Thoracic aorta (tissue), 2 donors: ENCODE measurements at places on chromosomes 6 and 20.

GRCh38 chr6:139583420-139583819 lies 209.0 kb upstream of the CITED2 start:
- DNase-seq, result no peak

DNA sequence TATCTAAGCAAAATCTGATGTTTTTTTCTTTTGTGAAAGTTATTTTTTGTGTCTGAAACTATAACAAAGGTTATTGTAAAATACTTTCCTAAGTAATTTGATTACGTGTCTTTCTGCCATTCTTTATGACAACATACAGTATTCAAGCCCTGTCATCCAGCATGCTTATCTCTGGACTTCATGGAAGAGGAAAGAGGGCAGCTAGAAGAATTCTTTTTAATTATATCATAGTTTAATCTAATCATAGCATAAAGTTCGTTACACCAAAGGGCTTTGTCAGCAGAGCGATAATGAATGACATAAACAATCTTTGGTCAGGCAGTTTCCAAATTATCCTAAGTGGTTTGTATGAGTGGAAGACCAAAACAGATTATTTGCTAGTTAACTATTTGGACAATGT lies 3.5 kb downstream of the ENPP3 start:
- no peak for DNase-seq

GRCh38 chr20:60868316-60868891 lies 383.7 kb upstream of the CDH4 start:
- DNase-seq, result no peak

GRCh38 chr6:108578595-108579327 lies 18.0 kb downstream of the FOXO3 start:
- no peak for DNase-seq

DNA sequence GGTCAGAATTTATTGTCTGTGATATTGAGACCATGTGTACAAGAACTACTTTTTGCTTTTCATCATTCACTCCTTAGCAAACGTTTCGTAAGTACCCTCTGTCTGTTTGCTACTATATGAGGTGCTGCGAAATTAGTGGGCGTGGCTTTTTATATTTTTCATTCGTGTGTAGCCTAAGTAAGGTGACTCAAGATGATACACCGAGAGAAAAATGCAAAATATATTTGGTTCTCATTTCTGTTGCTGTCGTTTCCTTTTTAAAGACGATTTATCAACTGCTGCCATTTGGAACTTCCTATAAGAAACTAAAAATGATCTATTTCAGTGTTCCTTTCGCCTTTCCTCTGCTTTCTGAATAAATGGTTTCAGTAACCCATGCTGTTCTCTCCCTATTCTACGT lies 61.2 kb downstream of the VAPB start:
- no peak for DNase-seq

DNA sequence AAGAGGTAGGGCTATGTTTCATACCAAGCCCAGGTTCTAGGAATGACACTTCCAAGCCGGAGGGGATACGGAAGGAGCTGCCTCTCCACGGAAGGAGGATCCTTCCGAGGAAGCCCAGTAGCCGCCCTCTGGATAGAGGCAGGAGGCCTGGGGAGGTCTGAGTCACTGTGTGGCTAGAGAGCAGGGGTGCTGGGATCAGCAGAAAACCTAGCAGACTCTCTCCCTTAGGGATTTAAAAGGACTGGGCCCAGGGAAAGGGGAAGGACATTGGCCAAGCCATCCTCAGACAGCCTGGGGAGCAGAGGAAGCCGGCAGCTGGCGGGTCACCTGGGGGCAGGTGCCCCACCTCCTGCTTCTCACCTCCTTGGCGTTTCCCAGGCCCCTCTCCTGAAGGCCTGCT lies 36.6 kb upstream of the NFATC2 start:
- DNase-seq, result no peak

GRCh38 chr6:70657706-70658105 lies 10.0 kb upstream of the SMAP1 start:
- DNase-seq, result no peak

- DNase-seq, result no peak
Observed at GRCh38 chr6:5497896-5498578, 236.7 kb downstream of the FARS2 start.

- peak; percentile 67 for DNase-seq
Observed at GRCh38 chr6:108835218-108835850, 12.9 kb upstream of the ARMC2 start.

DNA sequence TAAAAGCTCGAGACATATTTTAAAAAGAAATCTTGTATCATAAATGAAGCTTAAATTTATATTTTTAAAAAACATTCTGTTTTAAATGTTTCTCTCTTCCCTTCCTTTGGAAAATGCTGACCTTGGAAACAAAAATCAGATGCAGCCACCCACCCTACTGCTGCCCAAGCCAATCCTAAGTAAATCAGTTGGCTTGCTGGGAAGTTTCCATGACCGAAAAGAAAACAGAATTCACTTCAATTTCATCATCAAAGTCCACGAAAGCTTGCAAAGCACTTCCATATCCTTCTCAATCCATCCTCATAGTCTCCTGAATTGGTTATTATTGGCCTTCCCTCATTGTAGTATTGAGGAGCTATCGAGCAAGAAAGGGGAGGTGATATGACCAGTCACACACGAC lies 80.1 kb downstream of the PLCG1 start:
- no peak for DNase-seq

- DNase-seq, result no peak
Observed at GRCh38 chr6:57207872-57208271, 14.2 kb downstream of the RAB23 start.

DNA sequence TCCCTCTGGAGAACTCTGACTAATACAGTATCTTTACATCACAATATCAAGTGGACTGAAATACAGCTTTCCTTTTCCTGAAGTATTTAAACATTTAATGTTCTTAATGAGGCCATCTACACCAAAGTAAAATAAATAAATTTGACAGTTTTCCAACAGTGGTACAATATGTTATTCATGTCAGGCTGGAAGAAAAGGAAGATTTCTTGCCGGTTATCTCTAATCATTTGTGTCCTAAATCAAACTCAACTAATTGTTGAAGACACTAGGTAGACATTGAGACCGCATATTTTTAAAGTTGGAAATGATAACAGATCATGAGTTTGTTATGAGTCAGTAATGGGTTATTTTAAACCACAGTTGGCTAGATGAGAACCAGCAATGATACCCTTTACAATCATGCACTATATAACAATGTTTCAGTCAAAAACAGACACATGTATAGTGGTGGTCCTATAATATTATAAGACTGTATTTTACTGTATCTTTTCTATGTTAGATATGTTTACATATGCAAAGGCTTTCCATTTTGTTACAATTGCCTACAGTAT lies 241.6 kb downstream of the LMBRD1 start:
- no peak for DNase-seq

DNA sequence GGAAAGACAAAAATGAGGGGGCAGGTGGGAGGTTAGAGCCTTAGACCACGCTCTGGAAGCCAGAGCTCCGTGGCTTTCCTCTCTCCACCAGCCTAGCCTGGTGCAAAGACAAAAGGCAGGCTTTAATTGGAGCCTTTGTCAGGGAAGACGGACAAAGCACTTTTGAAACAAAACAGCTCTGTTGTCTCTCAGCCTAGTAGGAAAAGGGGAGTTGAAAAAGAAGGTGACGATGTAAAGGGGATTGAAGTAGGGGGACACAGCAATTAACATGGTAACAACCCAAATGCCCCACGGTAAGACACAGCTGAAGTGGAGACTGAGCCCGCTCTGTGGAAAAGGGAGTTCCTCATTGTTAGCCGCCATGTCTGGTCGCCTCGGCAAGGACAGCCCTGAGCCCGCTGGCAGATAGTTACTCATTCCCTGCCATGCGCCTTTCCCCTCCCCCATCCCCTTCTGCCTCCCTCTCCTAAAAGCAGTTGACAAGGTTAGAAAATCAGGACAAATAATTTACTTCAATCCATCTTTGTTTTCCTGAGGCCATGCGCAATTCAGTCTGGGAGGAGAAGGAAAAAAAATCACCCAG lies 93.0 kb downstream of the TCP11 start:
- DNase-seq, result no peak

DNA sequence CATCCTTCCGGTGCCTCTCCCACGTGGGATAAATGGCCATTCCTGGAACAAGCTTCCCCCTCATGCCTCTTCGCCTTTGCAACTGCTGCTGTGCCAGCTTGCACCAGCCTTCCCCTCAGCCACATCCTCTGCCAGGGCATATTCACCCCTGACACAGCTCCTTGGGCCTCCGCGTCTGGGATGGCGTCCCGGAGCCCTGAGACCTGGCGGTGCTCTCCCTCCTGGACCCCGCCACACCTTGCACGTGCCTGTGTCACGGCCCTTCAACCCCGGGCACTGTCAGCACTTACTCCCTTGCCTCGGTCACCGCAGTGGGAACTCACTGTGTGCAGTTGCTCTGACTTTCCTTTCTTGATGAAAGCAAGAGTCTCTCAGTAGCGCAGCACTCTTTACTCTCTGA lies 13.2 kb downstream of the BPHL start:
- no peak for DNase-seq

GRCh38 chr20:58888521-58889333 lies 36.2 kb downstream of the GNAS start:
- peak; percentile 38 for DNase-seq

GRCh38 chr6:106227612-106228507 lies 97.7 kb downstream of the ATG5 start:
- no peak for DNase-seq

DNA sequence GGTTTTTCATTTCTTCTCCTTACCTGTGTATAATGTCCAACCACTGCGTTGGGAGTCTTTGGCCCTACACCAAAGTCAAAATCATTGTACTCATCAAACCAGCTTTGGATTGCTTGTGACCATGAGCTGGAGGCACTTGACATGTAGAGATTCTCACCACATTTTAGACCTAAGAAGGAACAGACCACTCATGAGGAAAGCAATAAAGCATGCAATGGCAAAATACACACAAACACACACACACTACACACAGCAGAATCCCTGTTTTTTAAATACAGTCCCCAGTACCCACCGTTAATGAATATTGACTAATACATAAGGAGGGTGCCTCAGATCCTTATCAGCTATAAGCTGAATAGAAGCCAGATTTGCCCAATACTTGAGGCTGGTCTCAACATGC lies 10.5 kb downstream of the CRISP3 start:
- no peak for DNase-seq

GRCh38 chr6:43719511-43719910 lies 31.9 kb upstream of the MRPS18A start:
- DNase-seq, result no peak

- no peak for DNase-seq
Observed at GRCh38 chr6:36067374-36068011, 39.9 kb downstream of the MAPK14 start.

GRCh38 chr20:47278907-47279348 lies 77.6 kb downstream of the ZMYND8 start:
- DNase-seq, result no peak

GRCh38 chr6:68094070-68094469 lies 541.0 kb upstream of the ADGRB3 start:
- DNase-seq, result no peak

DNA sequence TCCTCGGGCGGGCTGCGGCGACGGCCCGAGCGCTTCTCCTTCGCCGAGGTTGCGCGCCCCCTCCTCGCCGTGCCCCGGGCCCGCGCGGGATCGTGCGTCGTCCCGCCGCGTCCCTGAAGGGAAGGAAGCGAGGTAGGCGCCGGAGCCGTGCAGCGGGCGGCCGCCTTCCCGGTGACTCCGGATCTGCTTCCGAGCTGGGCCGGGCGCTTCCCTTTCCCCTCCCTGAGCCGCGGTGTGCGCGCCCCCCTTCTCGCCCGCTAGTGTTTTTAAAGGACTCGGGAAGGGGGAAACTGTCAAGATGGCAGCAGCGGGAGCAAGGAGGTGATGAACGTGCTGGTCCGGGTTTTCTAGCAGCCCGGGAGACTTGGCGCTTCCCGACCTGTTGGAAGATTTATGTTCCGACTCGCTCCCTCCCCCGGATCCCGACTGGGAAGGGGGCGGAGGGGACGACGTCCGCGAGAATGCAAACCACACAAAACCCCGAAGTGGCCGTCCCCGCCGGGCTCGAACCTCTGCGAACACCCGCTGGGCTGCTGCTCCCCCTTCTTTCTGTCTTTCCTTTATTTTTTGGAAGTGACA lies 744 bp upstream of the FOXO3 start:
- DNase-seq, result peak; percentile 43

DNA sequence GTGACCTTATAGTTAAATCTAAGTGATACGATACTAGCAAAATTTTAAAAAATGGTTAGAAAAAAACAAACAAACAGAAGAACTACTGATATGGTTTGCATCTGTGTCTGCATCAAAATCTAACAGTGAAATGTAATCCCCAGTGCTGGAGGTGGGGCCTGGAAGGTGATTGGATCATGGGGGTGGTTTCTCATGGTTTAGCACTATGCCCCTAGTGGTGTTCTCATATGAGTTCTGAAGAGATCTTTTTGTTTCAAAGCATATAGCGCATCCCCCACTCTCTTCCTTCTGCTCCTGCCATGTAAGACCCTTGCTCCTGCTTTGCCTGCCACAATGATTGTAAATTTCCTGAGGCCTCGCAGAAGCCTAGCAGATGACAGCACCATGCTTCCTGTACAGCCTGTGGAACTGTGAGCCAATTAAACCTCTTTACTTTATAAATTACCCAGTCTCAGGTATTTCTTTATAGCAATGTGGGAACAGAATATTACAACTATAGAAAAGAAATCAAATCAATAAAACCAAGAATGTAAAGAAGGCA lies 5.4 kb downstream of the FBXL4 start:
- no peak for DNase-seq

GRCh38 chr6:125054331-125054730 lies 92.1 kb downstream of the RNF217 start:
- no peak for DNase-seq

DNA sequence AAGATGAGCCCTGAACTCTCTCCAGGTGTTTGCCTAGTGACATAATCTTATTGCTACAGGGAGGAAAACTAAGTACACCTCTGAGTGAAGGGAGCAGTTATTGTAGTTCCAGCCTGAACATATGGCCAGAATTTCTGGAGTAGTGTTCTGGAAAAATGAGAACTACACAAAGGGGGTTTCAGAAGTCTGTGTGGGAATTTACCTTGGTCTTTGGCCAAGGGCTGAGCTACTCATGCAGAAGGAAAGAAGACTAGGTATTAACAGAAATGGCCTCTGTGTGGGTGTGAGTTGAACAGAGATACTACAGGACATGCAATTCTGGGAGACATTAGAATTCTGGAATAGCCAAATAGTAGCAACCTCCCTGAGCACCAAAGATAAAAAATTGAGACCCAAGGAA lies 1009.7 kb upstream of the GJE1 start:
- DNase-seq, result no peak

- DNase-seq, result no peak
Observed at GRCh38 chr20:9306521-9306920, 207.9 kb upstream of the LAMP5 start.

DNA sequence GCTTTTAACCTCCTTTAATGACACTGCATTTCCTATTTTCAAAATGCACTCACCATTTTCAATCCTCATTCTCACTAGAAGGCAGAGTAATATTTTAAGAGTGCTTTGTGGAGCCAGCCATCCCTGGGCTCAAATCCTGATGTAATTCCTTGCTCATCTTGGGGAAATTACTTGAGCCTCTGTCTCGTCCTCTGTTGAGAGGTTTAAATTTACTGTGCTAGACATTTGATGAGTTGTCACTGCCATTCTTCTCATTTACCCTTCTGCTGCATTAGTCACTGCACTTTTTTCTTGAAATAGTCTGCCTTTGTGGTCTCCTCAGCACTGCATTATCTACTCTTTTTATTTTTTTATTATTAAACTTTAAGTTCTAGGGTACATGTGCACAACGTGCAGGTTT lies 150.0 kb upstream of the HDDC2 start:
- no peak for DNase-seq
